ENCODE measurements at places on chromosomes 5 and 9.

- no peak for DNase-seq
These were observed 60.8 kb downstream of the CSF2 start for GRCh38 chr5:132134384-132134783.

GRCh38 chr9:106625259-106625789 is 237.6 kb upstream of the ZNF462 start:
- DNase-seq, result no peak

DNA sequence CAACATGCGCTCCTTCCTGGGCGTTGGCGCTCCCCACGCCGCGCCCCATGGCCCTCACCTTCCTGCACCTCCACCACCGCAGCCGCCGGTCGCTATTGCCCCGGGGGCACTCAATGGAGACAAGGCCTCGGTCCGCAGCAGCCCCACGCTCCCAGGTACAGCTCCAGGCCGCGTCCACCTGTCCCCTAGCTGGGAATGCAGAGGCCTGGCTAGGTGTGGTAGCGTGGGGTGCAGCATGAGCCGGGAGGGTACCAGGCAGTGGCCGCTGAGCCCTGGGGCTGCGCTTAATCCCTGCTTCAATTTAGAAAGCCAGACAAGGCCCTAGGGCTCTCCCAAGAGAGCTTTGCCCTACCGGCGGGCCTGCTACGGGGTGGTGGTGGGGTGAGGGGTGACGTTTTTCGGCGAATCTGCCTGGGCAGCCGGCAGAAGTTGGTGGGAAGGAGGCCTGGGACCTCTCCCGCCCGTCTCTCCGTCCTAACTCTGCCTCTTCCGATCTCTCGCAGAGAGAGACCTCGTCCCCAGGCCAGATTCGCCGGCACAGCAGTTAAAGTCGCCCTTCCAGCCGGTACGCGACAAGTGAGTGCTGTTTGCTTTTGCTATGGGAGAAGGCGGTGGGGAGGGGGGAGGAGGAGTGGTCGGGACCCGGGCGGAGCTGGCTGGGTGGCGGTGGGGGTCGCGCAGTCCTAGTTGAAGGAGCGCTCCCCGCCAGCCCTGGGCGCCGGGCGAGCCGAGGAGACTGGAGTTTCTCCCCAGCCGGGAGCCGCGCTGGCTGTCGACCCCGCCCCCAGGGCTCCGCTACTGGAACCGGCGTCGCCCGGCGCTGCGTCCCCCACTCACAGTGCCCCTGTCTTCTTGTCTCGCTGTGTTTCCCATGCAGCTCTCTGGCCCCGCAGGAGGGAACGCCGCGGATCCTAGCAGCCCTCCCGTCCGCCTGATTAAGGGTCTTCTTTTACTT is 4.8 kb downstream of the IRX1 start:
- no peak for DNase-seq

DNA sequence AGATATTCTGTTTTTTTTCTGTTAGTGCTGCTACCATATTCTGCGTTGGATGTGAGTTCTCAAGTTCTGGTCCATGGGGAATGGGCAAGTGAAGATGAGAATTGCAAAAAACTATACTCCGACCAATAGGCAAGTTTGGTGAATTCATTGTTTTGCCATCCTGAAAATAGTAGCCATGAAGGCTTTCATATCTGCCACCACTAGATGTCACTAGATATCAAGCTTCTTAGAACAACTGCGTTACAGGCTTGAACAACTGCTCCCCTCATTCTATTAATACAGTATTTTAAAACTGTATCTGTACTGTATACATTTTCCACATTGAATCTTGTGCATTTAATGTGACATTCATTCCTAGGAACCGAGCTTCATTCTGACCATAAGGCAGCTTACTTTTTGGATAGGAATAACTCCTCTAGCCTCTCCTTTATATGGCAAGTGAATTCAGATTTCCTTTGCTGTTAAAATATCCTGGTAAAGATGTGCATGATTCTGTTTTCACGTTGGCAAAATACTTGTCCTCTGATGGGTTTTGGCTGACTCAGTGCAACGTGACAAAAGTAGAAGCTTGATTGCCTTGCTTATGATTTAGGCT is 163.6 kb downstream of the SREK1 start:
- no peak for DNase-seq

DNA sequence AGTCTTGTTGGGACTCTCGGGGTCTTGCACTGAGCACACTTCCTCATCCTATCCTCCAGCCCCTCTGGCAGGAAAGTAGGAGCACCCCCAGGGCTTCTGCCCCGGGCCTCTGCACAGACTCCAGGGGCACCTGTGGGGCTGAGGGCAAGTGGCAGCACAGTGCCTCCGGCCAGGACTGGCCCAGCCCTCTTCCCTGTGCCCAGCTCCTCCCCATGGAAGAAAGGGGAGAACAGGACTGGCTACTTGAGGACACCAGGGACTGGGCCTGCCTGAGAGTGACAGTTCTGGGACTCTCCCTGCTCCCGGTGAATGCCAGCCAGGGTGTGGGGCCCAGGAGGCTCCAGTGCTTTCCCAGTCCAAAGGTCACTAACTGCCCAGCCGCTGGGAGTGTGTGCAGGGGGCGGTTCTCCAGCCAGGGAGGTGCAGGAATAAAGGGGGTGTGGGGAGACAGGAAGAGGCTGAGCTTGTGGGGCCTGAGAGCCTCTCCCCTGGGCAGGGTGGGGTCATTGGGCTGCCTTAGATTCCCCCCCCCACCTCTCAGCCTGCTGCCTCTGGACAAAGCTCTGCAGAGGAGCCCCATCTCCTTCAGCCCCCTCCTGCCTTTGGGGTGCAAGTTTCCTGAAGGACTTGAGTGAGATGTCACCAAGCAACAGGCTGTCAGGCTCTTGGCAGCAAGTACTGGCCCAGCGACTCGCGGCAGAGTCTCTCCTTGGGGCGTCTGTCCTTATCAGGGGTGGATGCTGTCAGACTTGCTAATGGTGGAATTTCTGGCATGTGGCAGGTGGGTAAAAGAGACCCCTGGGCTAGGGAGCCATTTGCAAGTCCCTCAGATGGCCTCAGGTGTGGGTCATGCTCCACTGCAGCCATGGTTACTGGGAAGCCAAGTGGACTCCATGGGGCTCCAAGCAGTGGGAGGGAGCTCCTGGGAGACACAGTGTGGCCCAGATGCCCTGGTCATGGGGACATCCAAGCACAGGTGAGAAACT is 19.1 kb upstream of the JADE2 start:
- peak; percentile 59 for DNase-seq

- DNase-seq, result no peak
These were observed 4.8 kb downstream of the PRSS3 start for GRCh38 chr9:33799928-33800704.

GRCh38 chr9:98879094-98879962 is 64.4 kb upstream of the COL15A1 start:
- no peak for DNase-seq

GRCh38 chr5:109191153-109191558 is 218.6 kb downstream of the PJA2 start:
- no peak for DNase-seq

DNA sequence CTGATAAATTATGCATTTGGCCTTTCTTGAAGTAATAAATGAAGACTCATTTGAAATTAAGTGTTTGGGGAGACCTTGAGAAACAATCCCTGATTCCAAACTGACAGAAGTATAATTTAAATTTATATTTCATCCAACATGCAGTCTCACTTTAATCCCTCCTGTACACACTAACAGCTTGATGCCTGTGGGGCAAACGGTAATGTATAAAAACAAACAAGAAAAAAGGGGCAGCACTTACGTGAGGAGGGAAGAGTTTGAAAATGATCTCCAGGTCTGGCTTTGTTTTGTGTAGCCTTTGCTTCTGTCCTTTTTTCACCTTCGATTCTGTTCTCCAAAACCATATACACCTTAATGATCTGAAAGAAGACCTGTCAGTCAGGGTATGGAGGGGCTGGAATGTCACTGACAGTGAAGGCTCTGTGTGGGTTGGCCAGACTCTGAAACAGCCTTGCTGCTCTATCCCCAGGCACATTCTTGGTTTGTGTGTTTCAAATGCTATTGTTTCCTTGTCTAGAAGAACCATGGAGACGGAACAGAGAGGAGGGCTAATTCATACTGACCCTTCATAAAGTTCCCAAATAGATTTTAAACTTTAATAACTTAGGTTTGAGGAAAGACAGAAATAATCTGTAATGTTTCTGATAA is 338.2 kb upstream of the WWC1 start:
- no peak for DNase-seq

DNA sequence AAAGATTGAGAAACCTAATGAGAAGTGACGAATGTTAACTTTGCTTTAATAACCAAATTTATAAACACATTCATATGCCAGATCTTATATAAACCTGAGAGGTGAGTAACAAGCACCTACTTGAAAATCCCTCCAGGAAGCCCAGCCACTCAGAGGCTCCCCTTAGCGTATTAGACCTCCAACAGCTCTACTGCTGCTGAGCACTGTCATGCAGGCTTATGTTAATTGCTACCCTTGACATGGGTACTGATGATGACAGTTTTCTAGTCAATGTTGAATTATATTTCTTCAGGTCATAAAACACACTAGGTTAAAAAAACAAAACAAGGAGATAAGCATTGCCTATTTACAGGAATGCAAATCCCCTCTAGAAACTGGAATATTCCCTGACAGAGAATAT is 161.2 kb downstream of the MPDZ start:
- no peak for DNase-seq

DNA sequence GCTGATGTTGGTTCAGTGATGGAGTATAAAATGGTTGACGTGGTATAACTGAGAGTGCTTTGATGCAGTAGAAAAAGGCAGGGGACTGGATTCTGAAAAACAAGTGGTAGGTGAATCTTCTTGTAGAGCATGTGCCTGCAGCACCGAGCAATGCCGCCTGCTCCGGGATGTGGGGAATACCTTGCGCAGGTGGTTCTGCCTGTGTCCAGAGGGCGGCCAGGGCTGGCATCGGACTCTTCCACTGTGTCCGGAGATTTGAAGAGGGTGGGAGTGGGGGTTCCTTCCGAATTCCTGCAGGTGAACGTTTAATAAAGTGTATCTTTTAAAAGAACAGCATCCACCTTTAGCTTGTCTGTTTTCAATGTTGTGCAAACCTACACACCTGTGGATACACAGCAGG is 238.0 kb downstream of the FANCC start:
- no peak for DNase-seq

GRCh38 chr9:26754509-26755164 is 138.0 kb downstream of the CAAP1 start:
- DNase-seq, result no peak

DNA sequence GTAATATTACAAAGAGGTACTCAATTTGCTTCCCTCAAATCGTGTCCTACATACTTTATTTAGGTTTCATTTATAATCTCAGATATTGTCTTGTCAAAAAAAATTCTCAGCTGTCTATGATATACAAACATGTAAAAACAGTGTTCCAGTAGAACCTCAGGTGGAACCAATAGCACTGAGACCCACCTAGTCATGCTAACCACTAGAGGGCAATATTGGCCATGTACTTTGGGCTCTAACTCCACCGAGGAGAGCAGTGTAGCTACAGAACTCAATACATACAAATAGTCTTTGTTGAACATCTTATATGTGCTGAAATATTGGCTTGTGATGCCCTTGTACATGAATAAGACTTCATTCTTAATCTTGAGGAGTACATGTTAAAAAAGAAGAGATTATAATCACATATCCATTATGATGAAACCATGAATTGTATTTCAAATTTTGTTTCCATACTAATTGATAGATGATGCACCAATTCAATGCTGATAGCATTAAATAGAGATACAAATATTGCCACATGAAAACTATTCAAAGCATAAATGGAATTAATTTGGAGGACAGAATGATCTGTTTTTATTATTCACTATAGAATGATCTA is 71.2 kb upstream of the CNTLN start:
- DNase-seq, result no peak

- DNase-seq, result no peak
These were observed 62.3 kb upstream of the TGFBR1 start for GRCh38 chr9:99042620-99043019.

- DNase-seq, result no peak
These were observed 492 bp downstream of the RABL6 start for GRCh38 chr9:136808075-136808805.

DNA sequence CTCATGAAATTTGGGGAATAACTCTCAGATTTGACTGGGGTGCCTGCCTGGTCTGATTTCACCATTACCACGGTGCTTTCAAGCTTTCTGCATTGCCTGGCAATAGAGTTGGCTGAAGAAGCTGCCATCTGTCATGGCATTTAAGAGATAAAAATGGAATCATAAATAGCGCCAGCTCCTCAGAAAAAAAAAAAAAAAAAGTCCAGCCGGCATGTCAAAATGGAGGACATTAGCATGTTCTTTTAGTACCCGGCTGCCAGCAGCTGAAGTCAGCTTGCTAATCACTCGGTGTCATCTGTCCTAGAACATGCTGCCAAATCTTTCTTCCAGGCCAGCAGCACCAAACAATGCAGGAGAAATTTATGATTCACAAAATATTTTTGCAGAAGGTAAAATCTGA is 57.7 kb upstream of the CER1 start:
- DNase-seq, result no peak

GRCh38 chr5:2027790-2028189 is 145.1 kb upstream of the IRX4 start:
- no peak for DNase-seq

Data from chondrocyte (in vitro differentiated cells).